ENCODE measurements at places on chromosomes 5 and 9.

- peak; percentile 50 for DNase-seq
These were observed at the start of gene FAM169A for GRCh38 chr5:74865804-74866595. FAM169A (minus strand) TSS chr5:74866387; CDS start chr5:74841676, 24,711 bp downstream.

GRCh38 chr5:9544502-9545135 lies 1.3 kb downstream of the SEMA5A start:
- DNase-seq: peak; percentile 67

DNA sequence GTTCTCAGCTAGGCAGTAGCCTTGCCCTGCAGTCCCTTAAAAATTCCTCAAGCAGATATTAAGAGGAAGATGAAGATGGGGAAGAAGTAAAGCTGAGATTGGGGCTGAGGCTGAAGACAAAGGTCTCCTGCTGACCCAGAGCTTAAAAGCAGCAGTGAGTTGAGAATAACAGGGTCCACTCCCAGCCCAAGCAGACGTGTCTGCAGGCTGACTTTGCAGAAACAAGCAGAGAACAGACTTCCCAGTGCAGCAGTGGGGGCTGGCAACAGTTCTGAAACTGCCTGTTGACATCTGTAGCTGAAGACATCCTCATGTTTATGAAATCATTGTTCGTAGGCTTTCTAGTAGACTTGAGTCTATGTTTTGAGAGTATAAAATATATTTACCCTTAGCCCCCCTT lies 1.1 kb downstream of the CTXN3 start:
- DNase-seq: no peak

- no peak for DNase-seq
These were observed 187.4 kb upstream of the SLC24A2 start for GRCh38 chr9:19976226-19976625.

DNA sequence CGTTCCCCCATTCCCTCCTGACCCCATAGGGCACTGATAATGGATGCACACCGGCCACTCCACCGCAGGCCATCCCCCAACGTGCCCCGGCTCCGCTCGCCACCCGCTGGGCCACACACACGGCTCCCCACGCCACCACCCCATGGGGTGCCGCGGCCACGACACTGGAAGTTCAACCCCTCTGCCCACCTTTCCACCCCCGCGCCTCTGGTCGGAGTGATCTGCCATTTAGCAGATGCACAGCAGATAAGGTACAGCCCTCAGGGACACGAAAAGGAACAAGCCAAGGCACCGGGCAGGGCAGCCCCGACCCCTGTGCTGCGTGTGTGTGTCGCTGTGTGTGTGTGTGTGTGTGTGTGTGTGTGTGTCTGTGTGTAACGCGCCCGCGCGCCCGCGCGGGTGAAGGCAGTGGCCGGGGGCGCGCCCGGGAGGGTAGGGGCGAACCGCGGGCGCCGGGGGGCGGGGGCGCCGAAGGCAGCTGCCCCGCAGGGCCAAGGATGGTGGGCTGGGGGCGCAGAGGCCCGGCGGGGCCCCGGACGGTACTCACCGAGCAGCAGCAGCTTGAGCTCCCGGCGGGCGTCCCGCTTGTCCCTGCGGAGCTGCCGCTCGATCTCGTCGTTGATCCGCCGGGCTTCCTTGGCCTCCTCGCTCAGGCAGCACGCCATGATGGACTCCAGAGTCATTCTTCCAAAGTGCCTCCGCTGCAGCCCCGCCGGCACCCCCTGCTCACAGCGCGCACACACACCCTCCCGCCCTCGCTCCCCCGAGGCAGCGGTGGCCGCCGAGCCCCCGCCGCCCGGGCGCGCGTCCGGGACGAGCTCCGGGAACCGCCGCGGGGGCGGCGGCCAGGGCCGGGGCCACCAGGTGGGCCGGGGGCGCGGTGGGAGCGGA lies 813 bp downstream of the GNAQ start:
- DNase-seq: peak; percentile 61

DNA sequence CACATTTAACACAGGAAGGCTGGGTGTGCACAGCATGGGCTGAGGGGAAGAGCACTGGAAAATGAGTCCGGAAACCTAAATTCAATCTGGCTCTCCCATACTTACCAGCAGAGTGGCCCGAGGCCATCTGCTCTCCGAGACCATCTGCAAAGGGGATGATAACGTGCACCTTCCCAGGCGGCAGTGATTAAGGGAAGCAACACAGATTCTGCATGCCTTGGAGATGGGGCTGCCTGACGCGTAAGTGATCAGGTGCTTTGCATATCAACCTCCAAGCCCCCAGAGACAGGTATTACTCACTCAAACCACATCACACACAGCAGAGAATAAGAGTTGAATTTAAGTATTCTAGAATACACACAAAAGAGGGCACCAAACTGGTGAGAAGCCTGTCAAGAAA lies 9.1 kb downstream of the EPB41L4B start:
- DNase-seq: no peak

GRCh38 chr9:120937127-120937526 lies 10.5 kb upstream of the TRAF1 start:
- no peak for DNase-seq

DNA sequence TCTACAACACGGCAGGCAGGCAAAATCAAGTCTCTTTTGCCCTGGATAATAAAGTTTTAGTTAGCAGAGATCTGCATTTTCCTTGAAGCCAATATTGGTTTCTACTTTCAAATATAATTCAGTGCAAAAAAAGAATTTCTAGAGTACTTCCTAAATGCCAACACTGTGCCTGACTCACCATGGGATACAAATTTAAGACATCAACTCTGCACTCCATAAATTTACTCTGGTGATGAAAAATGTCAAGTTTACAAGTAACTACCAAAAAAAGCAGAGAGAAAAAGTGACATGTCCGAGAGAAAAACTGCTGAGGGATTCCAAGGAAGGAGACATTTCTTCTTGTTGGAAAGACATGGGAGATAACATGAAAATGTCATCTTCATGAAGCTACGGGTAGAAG lies 119.7 kb downstream of the RAPGEF6 start:
- DNase-seq: no peak

GRCh38 chr5:6545770-6546690 lies 86.8 kb downstream of the NSUN2 start:
- no peak for DNase-seq

DNA sequence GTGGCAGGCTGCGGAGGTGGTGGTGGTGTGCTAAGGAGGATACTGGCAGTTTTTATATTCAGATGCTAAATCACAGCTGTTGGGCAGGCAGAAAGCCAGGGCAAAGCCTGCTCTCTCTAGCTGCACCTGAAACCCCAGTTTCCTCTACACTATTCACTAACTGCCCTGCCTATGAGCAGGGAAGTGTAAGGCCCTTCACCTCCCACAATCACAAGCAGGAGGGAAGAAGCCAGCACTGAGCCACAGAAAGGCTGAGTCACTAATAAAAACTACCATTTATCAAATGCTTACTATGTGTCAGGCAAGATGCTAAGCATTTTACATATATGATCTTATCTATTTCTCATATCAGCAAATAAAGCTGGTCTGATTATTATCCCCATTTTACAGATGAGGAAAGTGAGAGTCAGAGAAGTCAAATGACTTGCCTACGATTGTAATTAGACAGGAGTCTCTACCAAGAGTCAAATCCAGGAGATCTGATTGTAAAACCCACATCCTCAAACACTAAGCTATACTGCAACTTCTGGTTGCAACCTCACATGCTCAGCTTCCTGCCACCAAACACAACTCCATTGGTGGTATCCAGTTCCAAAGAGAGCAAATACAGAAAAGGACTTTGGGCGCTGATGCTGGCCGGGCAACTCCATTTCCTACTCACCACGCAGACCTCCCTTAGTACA lies 17.7 kb upstream of the IL6ST start:
- DNase-seq: peak; percentile 29

DNA sequence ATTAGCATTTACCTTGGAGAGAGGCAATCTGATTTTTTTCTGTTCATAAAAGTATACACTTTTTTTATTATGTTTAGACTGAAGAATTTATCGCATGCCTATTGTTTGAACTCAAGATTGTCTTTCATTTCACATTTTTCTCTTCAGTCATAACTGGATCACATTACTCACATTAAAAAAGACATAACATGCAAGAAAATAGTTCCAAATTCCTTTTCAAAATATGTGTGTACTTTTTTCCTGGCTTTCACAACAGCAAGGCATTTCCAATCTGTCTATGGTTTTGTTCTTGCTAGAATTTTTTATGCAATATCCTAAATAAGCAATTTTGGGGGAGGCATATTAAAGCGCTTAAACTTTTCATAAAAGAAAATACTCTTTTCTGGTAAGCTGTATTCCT lies 21.2 kb downstream of the FTMT start:
- DNase-seq: no peak

GRCh38 chr5:151947931-151948608 lies 23.4 kb upstream of the GLRA1 start:
- no peak for DNase-seq

DNA sequence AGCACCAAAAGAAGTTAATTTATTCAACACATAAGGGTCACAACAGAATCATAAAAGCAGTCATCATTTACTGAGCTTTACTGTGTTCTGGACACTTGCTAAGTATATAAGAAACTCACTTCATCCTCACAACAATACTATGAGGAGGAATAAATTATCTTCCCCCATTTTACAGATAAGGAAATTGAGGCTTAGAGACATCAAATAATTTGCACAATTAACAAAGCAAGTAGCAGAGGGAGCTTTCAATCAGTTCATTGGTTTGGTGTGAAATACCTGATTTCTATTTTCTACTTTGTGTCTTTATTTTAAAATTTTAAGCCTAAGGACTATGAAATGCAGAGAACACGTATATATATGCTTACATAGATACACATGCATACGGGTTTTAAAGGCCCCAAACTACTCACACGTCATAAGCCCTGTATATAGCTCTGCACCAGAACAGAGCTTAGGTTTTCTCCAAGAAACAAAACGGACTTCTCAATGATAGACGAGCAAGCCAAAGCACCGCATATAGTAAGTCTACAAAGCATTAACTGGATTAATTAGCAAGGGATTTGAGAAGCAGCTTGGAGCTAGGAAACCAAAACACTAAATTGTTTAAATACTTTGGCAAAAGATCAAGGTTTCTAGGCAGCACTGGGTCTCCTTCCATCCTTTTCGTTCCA lies 95.6 kb downstream of the DENND1A start:
- no peak for DNase-seq

DNA sequence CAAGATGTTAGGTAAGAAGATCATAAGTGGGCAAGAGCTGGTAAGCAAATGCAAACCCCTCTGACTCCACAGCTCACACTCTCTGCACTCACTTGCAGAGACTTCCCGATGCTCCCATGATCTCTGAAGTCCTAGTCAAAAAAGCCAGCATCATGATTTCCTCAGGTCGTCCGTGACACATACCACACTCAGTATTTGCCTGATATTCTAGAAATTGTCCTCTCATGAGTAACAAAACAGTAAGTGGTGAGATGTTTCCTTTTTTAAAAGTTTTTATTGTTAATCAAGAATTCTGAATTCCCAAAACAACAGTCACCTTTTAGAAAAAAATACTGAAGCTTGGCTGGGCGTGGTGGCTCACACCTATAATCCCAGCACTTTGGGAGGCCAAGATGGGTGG lies 194.6 kb downstream of the DENND1A start:
- DNase-seq: no peak

GRCh38 chr5:143619040-143619439 lies 192.9 kb upstream of the HMHB1 start:
- no peak for DNase-seq

GRCh38 chr9:31078175-31078574 lies 1306.3 kb upstream of the ACO1 start:
- DNase-seq: no peak

GRCh38 chr9:105993116-105993854 lies 298.9 kb downstream of the TMEM38B start:
- no peak for DNase-seq

GRCh38 chr5:34498572-34498971 lies 157.6 kb upstream of the RAI14 start:
- no peak for DNase-seq

- DNase-seq: no peak
These were observed 70.7 kb downstream of the RFK start for GRCh38 chr9:76323490-76323889.

GRCh38 chr9:123697686-123698085 lies 232.2 kb downstream of the DENND1A start:
- DNase-seq: no peak

DNA sequence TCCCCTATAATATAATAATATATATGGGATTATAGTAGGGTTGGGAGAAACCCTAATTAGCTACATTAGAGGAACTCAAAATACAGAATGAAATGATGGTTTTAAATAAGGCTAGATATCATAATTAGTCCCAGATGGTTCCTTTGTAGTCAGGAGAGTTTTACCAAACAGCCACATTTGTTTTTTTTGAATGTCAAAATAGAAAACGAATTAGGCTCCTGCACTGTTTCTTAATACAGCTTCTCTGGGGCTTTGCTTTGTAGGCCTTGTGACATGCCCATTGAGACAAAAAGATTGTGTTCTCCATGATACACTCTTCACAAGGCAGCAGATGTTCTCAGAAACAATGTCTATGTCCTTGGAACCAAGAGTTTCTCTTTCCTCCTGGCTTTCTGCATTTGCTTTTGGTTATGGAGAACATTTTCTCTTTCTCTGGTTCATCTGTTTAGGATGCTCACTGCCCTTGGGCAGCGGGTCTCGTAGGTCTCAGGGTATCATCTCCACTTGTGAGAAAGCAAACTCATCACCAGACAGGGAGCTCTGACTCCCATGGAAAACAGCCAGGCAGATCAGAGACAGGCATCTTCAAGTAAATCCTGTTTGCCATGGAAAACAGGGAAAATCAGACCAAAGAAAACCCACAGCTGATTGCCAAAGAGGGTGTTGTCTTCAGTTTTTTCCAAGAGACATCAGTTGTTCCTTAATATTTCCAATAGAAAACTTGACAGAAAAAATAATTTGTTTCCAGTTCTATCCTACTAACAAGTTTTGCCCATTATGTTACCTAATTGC lies 54.1 kb upstream of the RPS23 start:
- no peak for DNase-seq

GRCh38 chr5:98929710-98930298 lies 997 bp upstream of the CHD1 start:
- no peak for DNase-seq

DNA sequence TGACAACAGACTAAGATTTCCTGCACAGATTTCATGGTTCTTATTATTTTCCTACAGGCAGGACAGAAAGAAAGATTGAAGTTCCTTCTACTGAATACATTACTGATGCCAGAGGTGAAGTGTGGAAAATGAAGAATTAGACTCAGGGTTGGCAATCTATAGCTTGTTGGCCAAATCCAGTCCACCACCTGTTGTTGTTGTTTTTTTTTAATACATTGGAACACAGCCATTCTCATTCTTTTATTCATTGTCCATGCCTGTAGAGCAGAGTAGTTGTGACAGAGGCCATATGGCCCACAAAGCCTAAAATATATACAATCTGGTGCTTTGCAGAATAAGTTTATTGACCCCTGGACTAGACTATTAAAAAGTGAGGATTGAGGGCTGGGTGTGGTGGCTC lies 5.8 kb upstream of the PLPPR1 start:
- no peak for DNase-seq

GRCh38 chr5:168978015-168978414 lies 322.9 kb downstream of the SLIT3 start:
- DNase-seq: no peak

DNA sequence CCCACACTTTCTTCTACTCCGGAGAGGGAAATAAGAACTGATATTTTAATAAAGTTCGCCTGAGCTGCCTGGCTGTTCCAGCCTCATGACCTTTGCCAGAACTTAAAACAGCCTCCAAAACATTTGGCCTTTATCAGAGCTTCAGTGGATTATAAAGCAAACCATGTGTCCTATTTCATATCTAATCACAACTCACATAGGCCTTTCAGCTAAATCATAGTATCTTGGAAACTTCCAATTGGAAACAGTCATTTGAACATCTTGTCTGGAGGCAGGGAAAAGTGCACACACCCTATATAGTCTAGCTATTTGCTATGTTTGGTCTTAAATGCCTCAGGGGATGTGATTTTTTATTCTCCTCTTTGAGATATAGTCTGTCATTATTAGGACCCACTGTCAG lies 46.0 kb upstream of the FREM1 start:
- DNase-seq: no peak

All from activated CD4-positive, alpha-beta T cell treated with anti-CD3 and anti-CD28 coated beads, Interleukin-2, amount 50 U/mL, for 48 hours (primary cell).